HAP-1 (cell line): ENCODE measurements at places on chromosomes 7 and 10.

DNA sequence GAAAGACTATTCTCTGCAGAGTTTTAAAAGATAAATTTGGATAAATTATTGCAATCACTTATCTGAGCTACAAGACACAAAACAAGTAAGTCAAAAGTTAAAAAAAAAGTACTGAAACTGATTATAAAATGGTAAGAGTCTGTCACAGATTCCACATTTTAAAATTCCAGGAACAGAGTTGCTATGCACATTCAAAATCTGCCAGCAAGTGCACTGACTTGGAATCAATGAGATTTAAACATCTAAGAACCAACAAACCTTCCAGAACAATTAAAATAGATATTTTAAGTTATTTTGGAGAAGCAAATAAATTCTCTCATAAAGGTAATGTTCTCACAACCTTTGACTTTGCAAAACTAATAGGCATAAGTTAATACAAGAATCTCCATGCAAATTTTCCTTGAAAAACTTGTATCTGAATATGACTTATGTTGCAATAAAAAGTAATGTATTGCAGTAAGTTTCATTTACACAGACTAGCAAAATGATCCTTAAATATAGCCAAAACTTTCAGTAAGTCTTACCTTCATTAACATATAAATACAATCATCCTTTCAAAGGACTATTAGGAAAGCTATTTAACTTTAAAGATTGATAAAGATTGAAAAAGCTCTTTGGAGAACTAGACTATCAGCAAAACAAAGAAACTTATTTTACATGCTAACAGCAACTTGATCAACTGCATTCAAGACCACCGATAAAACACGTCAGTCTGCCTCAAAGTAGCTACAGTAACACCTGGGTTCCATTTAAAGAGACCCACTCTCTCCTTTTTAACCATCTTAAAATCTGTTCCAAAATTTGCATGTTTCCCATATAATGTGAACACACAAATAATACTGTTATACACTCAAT lies 4.4 kb downstream of the ETV1 start:
- DNase-seq: peak; percentile 21

- no peak for DNase-seq
Observed at GRCh38 chr10:5585517-5586206, 60.9 kb downstream of the CALML3 start.

DNA sequence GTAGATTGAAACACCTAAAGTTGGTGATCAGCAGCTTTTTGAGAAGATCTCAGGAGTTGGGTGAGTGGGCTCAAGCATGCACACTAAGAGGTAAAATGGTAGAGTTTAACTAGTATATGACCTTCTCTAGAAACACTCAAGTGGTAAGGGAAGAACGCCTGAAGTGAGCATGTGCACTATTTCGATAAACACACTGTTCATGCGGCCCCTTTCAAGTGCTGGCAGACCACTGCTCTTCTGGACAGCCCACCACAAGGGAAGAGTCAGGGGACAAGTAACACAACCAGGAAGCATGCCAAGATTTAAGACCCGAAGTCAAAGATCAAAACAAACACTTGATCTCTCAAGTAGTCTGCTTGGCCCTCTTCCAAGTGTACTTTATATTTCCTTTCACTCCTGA lies 519.5 kb upstream of the ZWINT start:
- no peak for DNase-seq

DNA sequence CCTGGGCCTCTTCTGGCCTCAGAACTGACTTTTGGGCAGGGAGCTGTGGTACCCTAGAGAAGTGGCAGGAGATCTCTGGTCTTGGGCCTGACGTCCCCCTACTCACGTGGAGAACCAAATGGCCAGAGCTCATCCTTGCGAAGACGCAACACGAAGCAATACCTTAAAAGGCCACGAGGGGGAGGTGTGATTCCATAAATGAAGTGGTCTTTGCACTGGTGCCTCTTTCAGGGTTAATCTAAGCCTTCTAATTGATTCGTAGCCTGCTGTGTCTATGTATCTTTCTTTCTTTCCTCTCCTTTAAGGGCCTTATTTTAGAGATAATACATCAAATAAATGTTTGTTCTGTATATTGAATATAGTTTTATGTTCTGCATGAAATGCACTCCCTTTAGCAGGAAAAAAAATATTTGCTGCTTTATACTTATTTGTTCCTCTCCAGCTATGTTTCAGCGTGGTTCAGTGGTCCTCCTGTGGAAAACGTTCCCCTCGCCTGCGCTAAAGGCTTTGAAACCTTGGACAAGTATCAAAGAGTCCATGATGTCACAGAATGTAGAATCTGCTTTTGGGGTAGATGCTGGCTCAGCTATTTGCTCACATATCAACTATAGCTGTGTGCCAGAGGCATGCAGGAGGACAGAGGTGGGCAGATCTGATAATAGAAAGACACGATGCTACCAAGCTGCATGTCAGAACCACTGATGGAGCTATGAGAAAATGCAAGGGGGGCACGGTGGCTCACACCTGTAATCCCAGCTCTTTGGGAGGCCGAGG lies 41.0 kb downstream of the STRA8 start:
- peak; percentile 60 for DNase-seq

DNA sequence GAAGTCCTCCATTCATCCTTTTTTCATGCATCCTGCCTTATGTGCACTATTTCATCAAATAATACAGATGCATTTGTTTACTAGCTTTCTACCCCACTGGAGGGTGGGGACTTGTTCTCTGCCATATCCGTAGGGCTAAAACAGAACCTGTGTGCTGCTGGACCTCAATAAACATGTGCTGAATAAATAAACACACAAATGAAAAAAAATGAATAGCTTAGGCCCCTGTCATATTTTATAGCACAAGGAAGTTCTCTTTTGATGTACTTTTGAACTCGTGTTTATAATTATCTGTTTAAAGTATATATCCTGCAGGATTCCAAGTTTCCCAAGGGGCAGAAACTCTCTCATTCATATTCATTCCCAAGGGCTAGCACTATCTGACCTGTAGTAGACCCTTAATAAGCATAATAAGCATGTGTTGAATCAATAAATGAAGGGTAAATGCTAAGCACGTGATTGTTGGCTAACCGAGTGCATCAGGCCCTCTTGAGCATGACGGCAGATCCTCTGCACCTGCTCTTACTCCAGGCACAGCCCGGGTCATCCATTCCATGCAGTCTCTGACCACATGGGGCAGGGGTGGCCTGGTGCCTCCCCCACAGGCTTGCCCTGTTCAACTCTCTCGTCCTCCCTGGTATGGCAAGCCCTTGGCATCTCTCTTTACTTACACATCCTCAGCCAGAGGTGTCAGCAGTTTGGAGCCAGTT lies 474.1 kb upstream of the ZMIZ1 start:
- no peak for DNase-seq

DNA sequence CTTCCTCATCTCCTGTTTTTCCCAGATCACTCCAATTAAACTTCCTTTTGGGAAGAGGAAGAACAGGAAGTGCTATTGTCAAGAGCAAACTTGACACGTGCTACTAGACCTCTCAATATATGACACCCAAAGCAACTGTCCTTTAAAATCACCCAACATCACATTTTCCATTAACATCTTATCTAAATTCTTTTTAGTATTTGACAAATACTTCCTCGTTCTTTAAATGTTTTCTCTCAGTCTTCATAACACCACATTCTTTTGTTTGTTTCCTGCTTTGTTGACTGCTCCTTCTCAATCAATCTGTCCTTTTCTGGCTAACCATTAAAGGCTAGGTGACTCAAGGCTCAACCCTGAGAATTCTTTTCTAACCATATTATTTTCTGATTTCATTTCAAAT lies 7.1 kb upstream of the TFPI2 start:
- DNase-seq: no peak

DNA sequence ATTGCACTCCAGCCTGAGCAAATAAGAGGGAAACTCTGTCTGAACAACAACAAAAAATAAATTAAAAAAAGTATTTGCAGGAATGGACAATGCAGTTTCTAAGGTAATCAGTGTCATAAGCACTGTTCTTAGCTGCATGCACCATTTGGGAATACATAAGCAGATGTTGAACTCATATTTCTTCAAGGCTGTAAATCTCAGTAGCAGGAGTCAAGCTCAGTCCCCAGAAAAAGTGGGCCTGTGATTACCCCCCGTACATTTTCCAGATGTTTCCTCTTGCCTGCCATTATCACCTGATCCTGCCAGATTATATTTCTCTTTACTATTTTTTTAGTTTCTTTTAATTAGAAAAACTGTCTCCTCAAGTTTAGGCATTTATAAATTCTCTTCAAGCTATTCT lies 667.6 kb upstream of the ANKRD30A start:
- DNase-seq: no peak

- DNase-seq: no peak
Observed at GRCh38 chr10:112213098-112213823, 29.7 kb upstream of the GPAM start.

DNA sequence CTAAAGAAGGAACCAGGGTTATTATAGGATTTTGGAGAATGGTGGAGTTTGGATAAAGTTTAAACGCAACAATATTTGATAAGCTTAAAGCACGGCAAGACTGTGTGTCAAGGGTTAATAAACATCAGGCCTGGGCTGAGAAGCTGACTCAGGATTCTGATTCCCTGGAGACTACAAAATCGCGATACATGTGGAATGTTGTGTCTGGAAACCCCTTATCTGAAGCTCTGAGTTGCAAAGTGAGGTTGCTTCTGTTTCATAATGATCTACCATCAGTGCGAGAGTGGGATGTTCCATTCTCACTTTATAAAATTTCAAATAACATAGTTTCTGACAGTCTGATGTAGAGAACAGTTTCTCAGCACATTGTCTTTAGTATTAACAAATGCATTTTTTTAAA lies 7.8 kb downstream of the C1GALT1 start:
- DNase-seq: no peak
